ENCODE measurements at places on chromosomes 7 and 10. TPM values are rescaled to one million over a fixed set of nuclear protein-coding genes. Genes with fewer than 3 reads are reported as not detected.

DNA sequence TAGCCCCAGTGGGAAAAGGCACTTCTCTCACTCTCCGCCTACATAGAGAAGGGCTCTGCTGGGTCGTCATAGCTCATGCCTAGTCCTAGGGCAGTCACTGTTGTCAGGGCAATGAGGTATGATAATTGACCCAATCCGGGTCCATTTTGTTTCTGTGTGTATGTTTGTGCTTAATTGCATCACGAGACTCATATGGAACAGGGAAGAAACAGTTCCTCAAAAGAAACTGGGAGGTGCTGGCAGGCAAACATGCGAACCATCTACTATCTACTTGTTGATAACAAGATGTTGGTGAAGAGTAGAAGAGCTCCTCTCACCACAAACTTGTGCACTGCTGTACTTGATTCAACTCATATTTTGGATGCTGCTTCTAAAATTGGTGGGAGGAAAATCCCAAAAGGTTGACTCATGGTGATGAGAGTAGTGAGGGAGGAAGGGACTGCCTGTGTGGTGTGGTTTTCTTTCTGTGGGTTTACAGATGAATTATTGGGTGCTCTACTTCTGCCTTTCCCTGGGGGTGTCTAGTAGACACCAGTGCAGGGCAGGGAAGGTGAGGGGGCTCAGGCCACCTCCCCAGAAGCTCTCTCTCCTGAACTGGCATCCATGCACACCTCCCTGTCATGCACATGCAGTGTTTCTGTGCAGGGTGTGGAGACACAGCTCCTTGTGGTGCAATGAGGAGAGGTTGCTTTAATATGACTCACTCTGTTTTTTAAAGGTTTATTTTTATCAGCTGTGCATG is 29.4 kb downstream of the LSMEM1 start:
- no peak for DNase-seq
- no peaks in the 10 kb centered on the region for H3K36me3 ChIP-seq
- H3K4me3 ChIP-seq: no peak overlapping the region
- no peaks in the 10 kb centered on the region for H3K27me3 ChIP-seq
- H3K27ac ChIP-seq: no peak overlapping the region

- H3K4me3 ChIP-seq: no peak overlapping the region
- DNase-seq: no peak
- H3K27ac ChIP-seq: no peak overlapping the region
Observed at GRCh38 chr10:2256241-2256640, 518.9 kb upstream of the ADARB2 start.

- no peak overlapping the region for H3K27ac ChIP-seq
- no peak for DNase-seq
- no peaks in the 10 kb centered on the region for H3K27me3 ChIP-seq
- H3K4me1 ChIP-seq: no peaks in the 10 kb centered on the region
- H3K36me3 ChIP-seq: no peaks in the 10 kb centered on the region
- no peak overlapping the region for H3K4me3 ChIP-seq
Observed at GRCh38 chr7:120055300-120055699, 217.7 kb upstream of the KCND2 start.

- peaks cover 19% of the 10 kb centered on the region for H3K4me1 ChIP-seq
- no peak overlapping the region for H3K4me3 ChIP-seq
- DNase-seq: no peak
- no peak overlapping the region for H3K27ac ChIP-seq
Observed at GRCh38 chr7:2117646-2118045, 115.1 kb downstream of the MAD1L1 start.

- no peak overlapping the region for H3K27ac ChIP-seq
- H3K4me3 ChIP-seq: no peak overlapping the region
- DNase-seq: no peak
- no peaks in the 10 kb centered on the region for H3K4me1 ChIP-seq
- no peaks in the 10 kb centered on the region for H3K36me3 ChIP-seq
- no peaks in the 10 kb centered on the region for H3K27me3 ChIP-seq
Observed at GRCh38 chr7:44284881-44285541, 40.4 kb downstream of the CAMK2B start.

DNA sequence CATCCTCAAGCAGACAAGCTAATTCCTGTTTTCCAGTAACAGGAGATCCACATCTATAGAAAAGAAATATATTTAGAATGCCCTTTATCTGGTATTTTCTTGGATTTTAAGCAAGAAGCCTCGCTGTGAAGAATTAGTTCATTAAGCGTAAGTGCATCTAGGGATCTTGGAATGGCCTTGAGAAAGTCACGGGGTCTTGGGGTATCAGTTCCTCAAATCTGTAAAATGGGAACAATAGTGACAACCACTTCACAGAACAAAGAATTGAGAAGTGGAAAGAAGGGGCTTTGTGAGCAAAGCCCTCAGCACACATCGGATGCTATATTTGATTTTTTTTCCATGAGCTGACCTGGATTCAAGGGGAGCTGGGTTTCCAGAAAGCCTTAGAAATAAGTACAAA is 32.3 kb upstream of the WDFY4 start:
- H3K27ac ChIP-seq: no peak overlapping the region
- H3K4me3 ChIP-seq: no peak overlapping the region
- no peaks in the 10 kb centered on the region for H3K36me3 ChIP-seq
- H3K4me1 ChIP-seq: peaks cover 15% of the 10 kb centered on the region
- peaks cover 4% of the 10 kb centered on the region for H3K27me3 ChIP-seq

GRCh38 chr10:110459600-110459999 is 38.1 kb upstream of the DUSP5 start:
- H3K4me1 ChIP-seq: peaks cover 12% of the 10 kb centered on the region
- DNase-seq: no peak
- no peaks in the 10 kb centered on the region for H3K36me3 ChIP-seq
- no peaks in the 10 kb centered on the region for H3K27me3 ChIP-seq

DNA sequence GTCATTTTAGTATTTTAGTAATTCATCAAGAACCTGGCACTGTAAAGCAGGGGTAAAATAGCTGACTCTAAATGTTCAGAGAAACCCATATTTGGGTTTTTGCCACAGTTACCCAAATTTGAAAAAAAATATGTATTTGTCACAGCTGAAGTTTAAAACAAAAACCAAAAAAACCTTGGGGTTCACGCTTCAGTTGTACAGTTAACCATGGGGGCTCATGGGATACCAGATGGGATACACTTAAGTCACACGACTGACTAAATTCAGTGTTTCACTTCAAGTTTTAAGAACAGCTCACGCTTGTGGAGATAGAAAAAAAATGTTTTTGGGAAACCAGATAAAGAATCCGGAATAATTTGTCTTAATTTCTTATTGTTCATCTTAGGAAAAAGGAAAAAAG is 2.1 kb downstream of the ARL3 start:
- DNase-seq: no peak
- no peaks in the 10 kb centered on the region for H3K27me3 ChIP-seq
- no peaks in the 10 kb centered on the region for H3K36me3 ChIP-seq
- no peak overlapping the region for H3K4me3 ChIP-seq
- H3K4me1 ChIP-seq: peaks cover 20% of the 10 kb centered on the region

DNA sequence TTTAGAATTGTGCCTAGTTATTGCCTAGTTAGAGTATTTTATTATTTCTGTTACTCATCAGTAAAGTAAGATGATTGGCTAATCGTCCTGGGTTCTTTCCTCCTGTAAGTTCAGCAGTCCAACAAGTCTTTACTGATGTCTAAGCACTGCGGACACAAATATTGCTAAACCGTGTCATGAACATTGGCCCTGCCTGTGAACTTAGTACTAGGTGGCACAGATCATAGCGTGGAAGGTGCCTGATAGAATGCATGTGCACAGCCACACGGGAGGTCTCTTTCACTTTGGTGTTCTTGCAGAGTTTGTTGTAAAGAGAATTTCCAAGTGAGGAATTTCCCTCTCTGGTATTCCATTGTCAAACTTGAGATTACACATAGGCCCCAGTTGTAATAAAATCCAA is 38.0 kb downstream of the RBM33 start:
- H3K4me1 ChIP-seq: peaks cover 7% of the 10 kb centered on the region
- peaks cover 58% of the 10 kb centered on the region for H3K36me3 ChIP-seq
- H3K27me3 ChIP-seq: no peaks in the 10 kb centered on the region
- DNase-seq: no peak
- no peak overlapping the region for H3K4me3 ChIP-seq

DNA sequence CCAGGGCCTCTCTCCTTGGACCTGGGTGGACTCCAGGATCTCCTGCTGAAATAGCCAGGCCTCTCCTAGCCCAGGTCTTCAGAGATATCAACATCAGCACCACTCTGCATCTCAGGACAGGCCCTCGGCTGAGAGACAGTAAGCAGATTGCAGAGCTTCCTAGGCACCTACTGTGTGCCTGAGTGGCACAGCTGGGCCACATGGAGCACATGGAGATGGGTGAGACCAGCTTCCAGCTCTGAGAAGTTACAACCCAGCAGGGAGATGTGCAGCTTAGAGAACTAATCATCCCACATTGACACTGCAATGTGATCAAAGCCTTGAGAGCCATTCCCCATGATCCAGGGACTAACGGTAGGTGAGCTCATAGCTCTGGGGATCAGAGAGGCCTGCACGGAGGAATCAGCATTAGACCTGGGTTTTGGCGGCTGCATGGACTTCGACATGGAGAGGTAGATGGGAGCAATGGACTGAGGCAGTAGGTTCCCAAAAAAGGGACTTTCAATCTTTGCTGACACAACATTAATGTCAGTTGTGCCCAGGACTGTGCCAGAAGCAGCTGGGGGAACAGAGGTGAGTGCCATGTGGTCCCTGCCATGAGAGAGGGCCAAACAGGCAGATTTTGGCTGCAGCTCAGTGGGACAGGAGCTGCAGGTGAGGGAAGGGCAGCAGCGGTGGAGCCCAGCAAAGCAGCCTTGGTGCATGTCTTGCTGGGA is 76.0 kb upstream of the LEP start:
- H3K36me3 ChIP-seq: no peaks in the 10 kb centered on the region
- H3K4me3 ChIP-seq: no peak overlapping the region
- H3K27ac ChIP-seq: no peak overlapping the region
- H3K27me3 ChIP-seq: peaks cover 14% of the 10 kb centered on the region

DNA sequence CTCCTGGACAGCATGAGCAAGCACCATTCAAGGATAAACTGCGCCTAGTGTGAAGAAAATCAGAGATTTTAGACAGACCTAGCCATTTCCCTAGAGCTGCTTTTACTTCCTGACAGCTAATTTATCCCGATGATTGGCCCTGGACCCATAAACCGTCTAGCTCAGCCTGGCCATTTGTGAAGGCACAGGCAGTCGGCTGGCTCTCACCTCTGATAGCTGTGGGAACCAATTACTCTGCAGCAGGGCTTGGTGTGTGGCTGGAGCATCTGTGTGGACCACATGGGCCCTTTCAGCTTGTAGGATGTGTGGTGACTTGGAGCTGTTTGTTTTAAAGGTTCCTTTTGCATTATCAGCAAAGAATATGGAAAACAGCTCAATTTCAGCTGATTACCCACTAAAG is 111.1 kb upstream of the NPY start:
- H3K36me3 ChIP-seq: no peaks in the 10 kb centered on the region
- DNase-seq: no peak
- no peak overlapping the region for H3K4me3 ChIP-seq

GRCh38 chr10:79416578-79417255 is 28.7 kb downstream of the ZCCHC24 start:
- H3K36me3 ChIP-seq: no peaks in the 10 kb centered on the region
- no peak for DNase-seq
- H3K4me1 ChIP-seq: no peaks in the 10 kb centered on the region
- no peak overlapping the region for H3K27ac ChIP-seq
- H3K27me3 ChIP-seq: no peaks in the 10 kb centered on the region

DNA sequence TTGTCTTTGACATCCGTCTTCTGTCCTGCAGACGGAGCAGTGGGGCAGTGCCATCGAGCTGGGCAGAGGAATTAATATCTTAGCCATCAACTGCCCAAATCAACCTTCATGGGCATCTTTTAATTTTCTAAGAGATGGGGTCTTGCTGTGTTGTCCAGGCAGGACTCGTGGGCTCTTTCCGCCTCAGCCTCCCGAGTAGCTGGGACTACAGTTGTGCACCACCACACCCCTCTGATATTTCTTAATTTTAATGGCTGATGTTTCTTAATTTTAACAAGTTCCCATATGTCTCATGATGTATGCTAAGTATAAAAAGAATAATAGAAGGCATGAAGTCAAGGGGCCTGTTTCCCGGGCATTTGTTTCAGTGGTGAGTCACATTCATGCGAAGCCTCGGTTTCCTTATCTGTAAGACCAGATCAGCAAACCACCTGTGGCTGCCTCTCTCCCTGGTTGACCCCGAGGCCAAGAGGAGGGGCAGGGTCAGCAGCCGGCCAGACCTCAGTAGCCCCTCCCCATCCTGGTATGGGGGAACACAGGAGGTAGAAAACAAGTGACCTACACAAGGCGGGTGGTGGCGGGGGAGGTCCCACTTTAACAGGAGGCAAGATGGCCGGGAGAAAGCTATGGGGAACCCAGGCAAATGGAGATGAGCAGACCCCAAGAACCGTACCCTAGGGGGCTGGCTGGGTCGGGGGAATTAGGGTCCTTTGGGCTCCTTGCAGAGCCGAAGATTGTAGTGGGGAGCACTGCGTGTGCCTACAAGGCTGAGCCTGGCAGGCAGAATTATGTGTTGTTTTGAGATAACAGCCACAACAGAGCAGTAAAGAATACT is 85.5 kb downstream of the CUX1 start:
- DNase-seq: no peak
- H3K36me3 ChIP-seq: no peaks in the 10 kb centered on the region
- no peaks in the 10 kb centered on the region for H3K4me1 ChIP-seq
- H3K27me3 ChIP-seq: no peaks in the 10 kb centered on the region
- no peak overlapping the region for H3K27ac ChIP-seq

- H3K36me3 ChIP-seq: no peaks in the 10 kb centered on the region
- DNase-seq: no peak
- H3K27ac ChIP-seq: no peak overlapping the region
- H3K4me3 ChIP-seq: no peak overlapping the region
Observed at GRCh38 chr10:42935466-42935865, 141.4 kb upstream of the RET start.

GRCh38 chr10:97024168-97025073 is 161.3 kb downstream of the SLIT1 start:
- no peaks in the 10 kb centered on the region for H3K27me3 ChIP-seq
- no peak for DNase-seq

GRCh38 chr10:116324951-116325635 is 845 bp downstream of the CCDC172 start:
- DNase-seq: no peak
- H3K4me1 ChIP-seq: no peaks in the 10 kb centered on the region
- H3K4me3 ChIP-seq: no peak overlapping the region

GRCh38 chr10:130233426-130233825 is 97.2 kb downstream of the GLRX3 start:
- H3K4me3 ChIP-seq: no peak overlapping the region
- no peak overlapping the region for H3K27ac ChIP-seq
- H3K27me3 ChIP-seq: no peaks in the 10 kb centered on the region

The OR6V1 gene
- not detected for total RNA-seq

The C7orf57 gene
- total RNA-seq: not detected

The C10orf105 gene
- total RNA-seq: 0.52 TPM

The ZNF518A gene
- total RNA-seq: 17.7 TPM

The CC2D2B gene
- 3.1 TPM for total RNA-seq

The EXOC6 gene
- 16.9 TPM for total RNA-seq

The MBLAC1 gene
- 4.0 TPM for total RNA-seq

The GPC2 gene
- total RNA-seq: 7.0 TPM

The XPNPEP1 gene
- 52.4 TPM for total RNA-seq

The CAMK2B gene
- not detected for total RNA-seq

The RELN gene
- total RNA-seq: not detected

The RET gene
- 0.37 TPM for total RNA-seq

All from CD4-positive, CD25-positive, alpha-beta regulatory T cell (primary cell).